8988T (cell line): ENCODE measurements at places on chromosomes 7 and 10.
A peak's percentile ranks its signal among the peaks of the same experiment; 100 is the strongest.

- no peak for DNase-seq
Measured at GRCh38 chr7:154431045-154431444, 378.8 kb downstream of the DPP6 start.

DNA sequence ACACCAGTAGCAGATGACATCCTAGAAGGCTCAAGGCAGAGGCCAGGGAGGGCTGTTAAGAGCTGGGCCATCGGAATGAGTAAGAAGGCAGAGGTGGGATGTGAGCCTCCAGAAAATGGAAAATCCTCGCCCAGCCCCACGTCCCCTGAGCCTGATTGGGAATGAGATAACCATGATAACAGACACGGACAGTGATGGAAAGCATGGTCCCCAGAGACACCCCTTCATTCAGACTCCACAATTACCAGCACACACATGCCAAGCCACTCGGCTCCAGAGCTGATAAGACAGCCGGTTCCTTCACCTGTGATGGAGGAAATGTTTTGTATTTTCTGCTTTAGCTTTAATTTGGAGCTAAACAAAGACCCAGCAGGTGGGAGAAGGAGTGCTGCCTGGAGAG is 106.0 kb downstream of the GRID1 start:
- no peak for DNase-seq

- DNase-seq = no peak
Measured at GRCh38 chr10:31709028-31709427, 219.6 kb downstream of the ARHGAP12 start.

- DNase-seq = no peak
Measured at GRCh38 chr10:116069856-116070255, 203.2 kb downstream of the GFRA1 start.

DNA sequence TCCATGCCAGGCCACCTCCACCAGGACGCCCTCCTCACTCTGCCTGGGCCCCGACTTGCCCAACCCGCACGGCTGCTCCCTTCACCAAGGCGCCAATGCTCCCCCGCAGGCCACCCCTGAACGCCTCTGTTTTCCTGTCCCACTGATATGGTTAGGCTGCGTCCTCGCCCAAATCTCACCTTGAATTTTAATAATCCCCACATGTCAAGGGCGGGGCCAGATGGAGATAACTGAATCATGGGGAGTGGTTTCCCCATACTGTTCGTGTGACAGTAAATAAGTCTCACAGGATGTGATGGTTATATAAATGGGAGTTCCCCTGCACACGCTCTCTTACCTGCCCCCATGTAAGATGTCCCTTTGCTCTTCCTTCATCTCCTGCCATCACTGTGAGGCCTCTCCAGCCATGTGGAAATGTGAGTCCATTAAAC is 29.8 kb downstream of the RSU1 start:
- DNase-seq = no peak

GRCh38 chr10:123129618-123130271 is 6.0 kb upstream of the HMX3 start:
- DNase-seq = no peak

DNA sequence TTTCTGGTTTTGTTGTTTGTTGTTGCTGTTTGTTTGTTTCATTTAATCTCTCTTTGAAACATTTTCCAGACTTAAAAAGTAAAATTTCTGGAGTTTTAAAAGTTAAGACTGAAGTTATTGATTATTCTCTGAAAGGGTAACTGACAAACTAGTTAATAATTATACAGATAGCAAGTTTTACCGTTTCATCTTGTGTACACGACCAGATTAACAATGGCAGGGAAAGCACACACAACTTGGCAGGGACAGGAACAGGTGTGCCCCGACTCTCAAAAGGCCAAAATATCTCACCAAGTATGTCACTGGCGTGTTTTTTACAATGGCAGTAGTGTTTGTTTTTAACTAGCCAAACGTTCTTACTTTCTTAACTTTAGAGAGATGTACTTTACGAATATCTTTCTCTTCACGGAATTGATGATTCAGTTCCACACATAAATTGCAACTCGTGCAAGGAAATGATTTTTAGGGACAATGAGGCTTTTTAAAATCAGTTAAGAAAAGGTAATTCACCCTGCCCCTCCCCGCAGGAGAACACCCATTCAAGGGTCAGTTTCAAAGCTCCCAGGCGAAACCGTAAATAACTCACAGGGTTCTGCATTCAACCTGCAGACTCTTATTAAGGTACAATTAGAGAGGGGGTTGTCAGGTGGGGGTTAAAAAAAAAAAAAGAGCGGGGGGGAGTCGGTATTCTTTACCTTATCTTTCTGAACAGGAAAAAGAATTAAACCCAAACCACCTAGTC is 3.5 kb downstream of the CTBP2 start:
- DNase-seq = no peak

DNA sequence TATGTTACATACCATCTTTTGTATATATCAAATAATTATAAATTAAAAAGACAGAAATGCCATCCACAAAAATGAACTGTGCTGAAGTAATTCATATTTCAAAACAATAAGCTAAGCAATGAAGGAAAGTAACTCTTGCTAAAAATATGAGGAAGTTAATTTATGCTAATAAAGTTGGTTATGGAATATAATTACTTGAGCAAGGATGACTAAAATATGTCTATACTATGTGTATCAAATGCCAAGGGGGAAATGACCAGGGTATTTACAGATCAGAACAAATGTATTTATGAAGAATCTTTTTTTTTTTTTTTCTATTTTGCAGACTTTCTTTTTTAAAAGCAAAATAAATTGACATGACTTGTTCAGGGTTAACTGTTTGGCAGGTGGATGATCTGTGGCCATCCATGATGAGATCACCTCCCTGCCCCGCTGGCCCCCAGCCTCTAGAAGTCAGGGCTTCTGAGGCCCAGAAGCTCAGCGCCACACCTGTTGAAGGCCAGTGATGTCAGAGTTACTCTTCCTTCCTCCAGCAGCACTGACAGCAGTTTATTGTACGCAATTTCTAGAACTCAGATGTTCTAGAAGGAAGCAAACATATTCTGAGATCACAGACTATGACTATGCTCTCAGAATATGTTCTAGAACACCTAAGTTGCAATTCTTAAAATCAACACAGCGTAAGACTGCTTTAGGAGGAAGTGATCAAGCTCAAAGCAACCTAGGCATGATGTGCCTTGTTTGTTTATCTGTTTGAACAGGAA is 196.1 kb upstream of the KLF14 start:
- DNase-seq = no peak

DNA sequence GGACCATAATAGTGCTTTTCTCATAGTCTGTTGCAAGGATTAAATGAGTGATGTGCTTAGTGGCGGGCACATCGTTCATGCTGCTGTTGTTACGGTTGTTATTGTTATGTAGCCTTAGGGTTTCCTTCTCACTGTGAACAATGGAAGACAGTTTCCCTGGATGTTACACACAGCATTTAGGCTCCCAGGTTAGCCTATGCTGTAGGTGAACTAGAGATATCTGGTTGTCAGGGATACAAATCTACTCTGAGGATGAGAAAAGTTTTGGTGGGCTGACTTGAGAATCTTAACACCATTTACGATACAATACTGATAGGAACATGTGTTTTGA is 14.7 kb downstream of the SH3PXD2A start:
- DNase-seq = no peak

DNA sequence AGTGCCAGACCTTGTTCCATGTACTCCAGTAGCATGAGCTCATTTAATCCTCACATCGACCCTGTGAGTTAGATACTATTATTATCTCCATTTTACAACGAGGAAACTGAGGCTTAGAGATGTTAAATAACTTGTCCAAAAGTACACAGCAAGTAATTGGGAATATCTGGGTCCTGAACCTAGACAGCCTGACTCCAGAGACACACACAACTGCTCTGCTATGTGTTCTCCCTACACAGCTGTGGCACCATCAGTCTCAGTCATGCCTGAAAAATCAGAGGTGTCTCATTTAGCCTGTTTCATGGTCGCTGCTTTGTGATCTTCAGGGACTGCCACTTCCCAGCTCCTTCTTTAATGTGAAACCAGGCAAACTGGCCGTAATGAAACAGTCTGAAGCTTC is 56.5 kb downstream of the COL1A2 start:
- no peak for DNase-seq

GRCh38 chr10:19756919-19757318 is 59.3 kb upstream of the PLXDC2 start:
- no peak for DNase-seq

- DNase-seq = no peak
Measured at GRCh38 chr7:29843093-29843492, 36.8 kb downstream of the WIPF3 start.

DNA sequence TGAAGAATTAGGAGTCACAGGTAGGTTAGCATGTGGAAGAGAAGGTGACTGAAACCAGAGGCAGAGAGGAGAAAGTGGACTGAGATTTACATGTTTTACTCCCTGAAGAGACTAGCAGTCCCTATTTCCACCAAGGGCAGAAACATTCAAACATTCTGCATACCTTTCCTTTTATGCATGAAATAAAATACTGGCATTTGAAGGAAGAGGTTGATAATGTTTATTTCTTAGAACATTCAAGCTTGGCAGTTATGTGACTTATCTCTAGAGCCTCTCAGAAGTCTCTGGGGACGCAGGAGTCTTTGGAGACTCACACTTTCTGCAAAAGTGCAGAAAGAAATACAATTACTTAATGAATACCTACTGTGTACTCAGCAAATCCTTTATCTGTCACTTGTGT is 507.1 kb upstream of the C7orf33 start:
- DNase-seq = no peak

- no peak for DNase-seq
Measured at GRCh38 chr10:1255118-1255517, 198.9 kb downstream of the WDR37 start.

- no peak for DNase-seq
Measured at GRCh38 chr10:90378524-90379076, 479.2 kb downstream of the HTR7 start.

DNA sequence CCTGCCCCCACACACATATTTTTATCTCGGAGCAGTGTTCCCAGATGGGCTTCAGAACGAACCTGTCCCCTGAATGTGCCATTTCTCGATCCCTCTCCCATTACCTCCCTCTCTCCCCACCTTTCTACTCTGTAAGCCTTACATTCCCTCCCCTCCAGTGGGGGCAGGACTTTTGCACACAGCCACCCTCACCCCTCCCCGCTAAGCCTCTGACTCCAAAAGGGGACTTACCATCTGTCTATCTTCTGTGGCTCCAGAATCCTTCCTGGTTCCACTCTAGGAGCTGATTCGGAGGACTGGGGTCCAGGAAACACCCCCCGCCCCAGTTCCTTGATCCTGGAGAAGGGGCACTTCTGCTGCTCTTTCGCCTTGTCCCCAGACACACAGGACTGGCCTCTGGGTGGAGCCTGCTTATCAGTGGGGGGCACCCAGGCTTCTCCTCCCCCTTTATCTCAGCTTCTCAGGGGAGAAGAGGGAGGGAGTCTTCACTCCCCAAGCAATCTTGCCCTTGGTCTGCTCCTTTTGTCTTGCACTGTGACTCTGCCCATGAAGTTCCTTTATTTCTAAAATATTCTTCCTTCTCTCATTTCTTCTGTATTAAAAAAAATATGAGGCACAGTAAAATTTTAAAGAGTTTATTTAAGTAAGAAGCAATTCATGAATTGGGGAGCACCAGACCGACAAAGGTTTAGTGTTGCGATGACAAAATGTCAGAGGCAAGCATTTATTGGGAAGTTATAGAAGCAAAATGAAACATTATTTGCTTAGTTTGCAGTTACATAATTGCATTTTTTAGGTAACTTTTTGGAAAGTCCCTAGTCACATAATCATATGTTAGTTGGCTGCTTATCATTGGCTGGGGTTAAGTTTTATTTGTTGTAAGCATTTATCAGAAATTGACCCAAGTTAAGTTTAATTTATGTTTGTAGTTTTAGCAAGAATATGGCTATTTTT is at the start of gene KEL:
Gene KEL, minus strand, starts transcription at position 391 of the 954 bp plus-strand sequence. Its CDS starts 157 bp downstream, at position 234.
- no peak for DNase-seq

- DNase-seq = no peak
Measured at GRCh38 chr7:47414342-47415317, 167.3 kb downstream of the TNS3 start.

GRCh38 chr10:1395025-1395480 is 338.9 kb downstream of the WDR37 start:
- DNase-seq = no peak

DNA sequence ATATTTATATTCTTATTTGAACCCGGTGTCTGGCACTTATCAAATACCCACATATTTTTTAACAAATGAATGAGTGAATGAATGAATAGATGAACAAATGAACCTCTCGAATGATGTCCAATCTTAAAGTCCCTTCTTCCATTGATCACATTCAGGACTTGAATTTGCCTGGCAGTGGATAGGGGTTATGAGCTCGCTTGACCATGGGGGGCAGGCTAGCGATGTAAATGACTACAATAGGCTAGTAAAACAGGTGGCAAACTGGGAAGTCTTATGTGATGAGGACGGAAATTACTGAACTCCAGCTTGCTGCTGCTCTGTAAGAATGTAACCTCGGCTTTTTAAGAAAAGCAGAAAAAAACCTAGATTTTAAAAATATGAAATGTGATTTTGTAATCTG is 247.7 kb upstream of the DKK1 start:
- DNase-seq = peak; percentile 15

GRCh38 chr10:64648915-64649314 is 1127.7 kb downstream of the REEP3 start:
- DNase-seq = no peak

GRCh38 chr10:62620491-62620890 is 184.0 kb upstream of the ADO start:
- no peak for DNase-seq

DNA sequence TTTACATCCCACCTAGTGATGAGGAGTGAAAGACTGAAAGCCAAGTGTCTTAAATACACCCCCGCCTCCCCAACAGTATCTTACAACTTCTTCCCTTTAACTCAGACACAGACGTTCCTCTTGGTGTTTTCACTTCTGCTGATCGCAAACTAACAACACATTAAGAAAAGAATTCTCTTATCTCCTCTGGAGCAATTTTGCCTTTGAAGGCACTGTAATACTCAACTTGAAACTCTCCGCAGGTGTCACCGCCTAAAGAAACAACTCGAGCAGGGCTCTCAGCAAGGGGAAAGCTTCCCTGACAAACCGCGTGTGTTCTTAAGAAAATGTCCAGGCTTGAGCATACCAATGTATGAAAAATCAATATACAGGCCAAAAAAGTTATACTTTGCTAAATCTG is 452 bp downstream of the SEMA3C start:
- DNase-seq = no peak

GRCh38 chr10:44056967-44057805 is 327.7 kb downstream of the CXCL12 start:
- no peak for DNase-seq

GRCh38 chr10:109929501-109930219 is 6.3 kb upstream of the XPNPEP1 start:
- no peak for DNase-seq

- DNase-seq = no peak
Measured at GRCh38 chr10:94292434-94293090, 70.2 kb downstream of the NOC3L start.

GRCh38 chr10:22701132-22701826 is 13.1 kb downstream of the PIP4K2A start:
- no peak for DNase-seq

GRCh38 chr7:139180700-139181311 is 50.2 kb upstream of the UBN2 start:
- DNase-seq = no peak
